GM10248 (cell line): ENCODE measurements at places on chromosomes 12 and 14.

DNA sequence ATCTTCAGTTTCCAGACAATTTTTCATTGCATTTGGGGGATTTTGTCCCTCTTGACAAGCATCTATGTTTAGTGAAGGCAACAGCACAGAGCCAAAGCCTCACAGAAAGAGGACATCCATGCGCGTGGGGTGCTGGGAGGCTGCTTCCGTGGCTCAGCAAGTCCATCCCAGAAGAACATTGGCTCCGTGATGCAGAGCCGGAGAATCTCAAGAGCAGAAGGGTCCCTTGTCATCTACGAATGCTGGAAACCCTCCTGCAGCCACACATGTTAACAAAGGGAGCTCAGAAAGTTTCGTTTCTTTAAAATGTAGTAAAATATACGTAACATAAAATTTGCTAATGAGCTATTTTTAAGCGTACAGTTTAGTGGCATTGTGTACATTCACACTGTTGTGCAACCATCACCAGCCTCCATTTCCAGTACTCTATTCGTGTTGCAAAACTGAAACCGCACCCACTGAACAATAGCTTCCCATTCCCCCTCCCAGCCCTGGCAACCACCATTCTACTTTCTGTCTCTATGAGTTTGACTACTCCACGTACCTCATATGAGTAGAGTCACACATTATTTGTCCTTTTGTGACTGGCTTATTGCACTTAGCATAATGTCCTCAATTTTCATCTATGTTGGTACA lies 185.9 kb downstream of the TTC7B start:
- DNase-seq: no peak

DNA sequence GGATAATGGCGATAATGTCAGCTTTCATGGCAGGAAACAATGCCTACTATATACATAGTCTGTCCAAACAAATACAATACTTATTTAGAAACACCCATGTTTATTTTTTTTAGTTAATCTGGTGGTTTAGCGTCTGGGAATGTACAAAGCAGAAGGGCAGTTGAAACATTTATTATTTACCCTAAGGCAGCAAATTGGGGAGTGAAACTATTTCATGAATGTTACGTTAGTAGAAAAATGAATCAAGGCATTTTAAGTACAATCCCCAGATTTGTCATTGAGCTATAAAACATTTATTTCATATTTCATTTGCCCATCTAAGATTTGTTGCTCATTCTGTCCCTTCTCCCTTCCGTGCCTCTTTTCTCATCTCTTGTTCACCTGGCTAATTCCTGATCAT lies 87.1 kb upstream of the ATF1 start:
- DNase-seq: no peak

GRCh38 chr14:61034416-61035120 lies 53.5 kb downstream of the SLC38A6 start:
- peak; percentile 9 for DNase-seq

GRCh38 chr14:100419856-100420255 lies 96.7 kb downstream of the SLC25A47 start:
- no peak for DNase-seq

DNA sequence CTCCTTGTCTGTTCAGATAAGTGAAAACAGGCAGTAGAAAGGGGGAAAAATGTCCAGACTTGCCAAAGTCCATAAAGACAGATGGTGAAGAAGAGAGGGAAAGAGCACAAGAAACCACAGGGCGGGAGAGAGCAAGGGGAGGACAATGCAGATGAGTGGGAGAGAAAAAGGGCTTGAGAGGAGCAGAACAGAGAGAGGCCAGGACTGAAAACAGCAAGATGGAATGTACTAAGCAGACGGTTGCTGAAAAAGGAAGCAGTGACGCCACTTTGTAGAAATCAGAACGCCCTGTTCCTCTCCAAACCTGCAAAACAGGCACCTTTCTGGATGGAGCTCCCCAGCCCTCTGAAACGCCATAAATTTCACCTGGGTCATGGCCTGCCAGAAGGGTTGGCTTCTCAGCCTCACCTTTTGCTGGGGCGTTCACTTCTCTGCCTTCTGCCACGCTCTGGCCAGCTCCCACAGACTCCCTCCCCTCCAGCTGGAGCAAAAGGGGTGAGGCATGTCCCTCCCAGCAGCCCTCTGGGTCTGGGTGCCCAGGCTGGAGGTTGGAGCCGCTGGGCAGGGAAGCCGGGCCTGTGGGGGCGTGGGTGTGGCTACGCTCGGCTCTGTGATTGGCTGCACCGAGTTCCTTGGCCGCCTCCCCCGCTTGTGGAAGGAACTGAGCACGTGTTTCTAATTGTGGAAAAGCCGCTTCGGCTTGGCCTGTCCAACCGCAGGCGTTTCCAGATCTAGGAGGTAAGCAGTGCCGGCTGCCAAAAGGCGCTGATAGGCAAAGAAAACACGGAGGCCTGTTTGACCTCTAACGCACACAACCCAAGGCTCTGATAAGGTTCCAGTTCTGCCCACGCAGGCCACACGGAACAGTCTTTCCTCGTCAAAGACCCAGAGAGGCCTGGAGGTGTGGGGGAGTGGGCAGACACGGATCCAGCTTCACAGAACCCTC lies 29.3 kb downstream of the SLC7A8 start:
- DNase-seq: no peak

GRCh38 chr12:34398706-34399630 lies 376.7 kb downstream of the ALG10 start:
- peak; percentile 2 for DNase-seq

GRCh38 chr12:46459111-46459510 lies 86.5 kb upstream of the SLC38A2 start:
- DNase-seq: no peak

DNA sequence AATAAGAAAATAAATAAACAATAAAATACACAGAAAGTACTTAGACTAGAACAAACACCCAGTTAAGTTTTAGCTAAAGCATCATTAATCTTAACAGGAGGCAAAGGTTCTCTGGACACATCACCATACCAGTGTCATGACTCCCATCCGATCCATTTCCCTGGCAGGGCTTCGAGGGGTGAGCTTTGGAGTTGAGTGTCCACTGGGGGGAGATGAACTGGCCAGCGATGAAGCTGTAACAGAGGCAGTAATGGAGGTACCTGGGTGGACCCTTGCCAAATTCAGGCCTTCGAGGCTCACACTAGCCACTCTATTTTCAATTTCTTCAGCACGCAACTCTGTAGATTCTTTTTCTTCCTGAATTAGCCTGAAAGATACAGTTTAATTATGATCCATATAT lies 269.5 kb downstream of the ACSS3 start:
- DNase-seq: no peak

- DNase-seq: no peak
Observed at GRCh38 chr12:22413592-22413991, 79.1 kb upstream of the ST8SIA1 start.

DNA sequence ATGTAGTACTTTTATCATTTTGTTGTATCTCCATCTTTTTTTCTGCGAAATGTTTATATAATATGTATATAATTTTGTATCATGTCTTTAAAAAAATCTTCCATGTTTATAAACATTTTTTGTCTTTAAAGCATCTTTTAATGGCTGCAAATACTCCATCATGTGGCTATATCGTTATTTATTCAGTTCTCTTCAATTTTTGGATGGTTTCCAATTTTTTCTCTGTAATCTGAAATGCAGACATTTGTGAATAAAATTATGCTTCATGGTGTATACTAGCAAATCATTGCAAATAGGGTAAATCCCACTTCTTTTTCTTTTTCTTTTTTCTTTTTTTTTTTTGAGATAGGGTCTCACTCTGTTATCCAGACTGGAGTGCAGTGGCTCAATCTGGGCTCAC lies 54.0 kb downstream of the CPSF2 start:
- no peak for DNase-seq
